ENCODE measurements at places on chromosomes 2 and 18.

- no peaks in the 10 kb centered on the region for H3K27me3 ChIP-seq
- H3K36me3 ChIP-seq: no peaks in the 10 kb centered on the region
Observed at GRCh38 chr2:226270285-226271058, 529.1 kb downstream of the IRS1 start.

DNA sequence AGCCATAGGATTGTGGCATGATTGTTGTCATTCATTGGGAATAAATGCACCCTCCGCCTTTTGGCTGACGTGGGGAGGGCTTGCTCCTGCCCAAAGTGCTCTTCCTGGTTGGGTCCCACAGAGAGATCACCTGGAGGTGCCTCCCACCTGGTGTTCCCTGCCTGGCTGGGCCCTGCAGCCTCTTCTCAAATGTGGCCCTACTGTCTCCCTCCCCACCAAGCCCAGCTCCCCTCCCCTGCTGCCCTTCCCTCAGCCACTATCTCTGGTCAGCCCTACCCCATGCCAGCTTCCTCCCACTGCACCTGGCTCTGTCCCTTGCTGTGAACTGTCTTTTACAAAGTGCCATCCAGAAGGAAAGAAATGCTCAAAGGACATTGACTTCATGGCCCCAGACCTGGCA, 173.4 kb downstream of the GLI2 start:
- DNase-seq: no peak
- no peaks in the 10 kb centered on the region for H3K36me3 ChIP-seq
- H3K27ac ChIP-seq: no peak overlapping the region
- H3K4me1 ChIP-seq: peaks cover 4% of the 10 kb centered on the region
- no peak overlapping the region for H3K4me3 ChIP-seq

DNA sequence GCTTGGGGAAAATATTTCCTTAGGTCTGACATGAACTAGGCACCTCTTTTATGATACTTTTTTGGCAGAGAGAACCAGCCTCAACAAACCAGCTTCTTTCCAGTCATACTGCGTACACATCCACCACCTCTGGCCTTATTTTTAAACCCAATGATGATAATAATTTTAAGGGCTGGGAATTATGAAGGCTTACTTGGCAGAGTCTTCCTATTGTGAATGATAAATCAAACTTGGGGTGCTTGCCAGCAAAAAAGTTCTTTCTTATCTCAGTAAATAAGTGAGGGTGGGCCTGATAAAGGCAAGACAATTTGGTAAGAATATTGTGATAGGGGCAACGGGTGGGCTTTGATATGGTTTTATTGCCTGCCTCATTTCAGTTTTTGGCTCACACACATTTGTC, 1230.2 kb upstream of the ZEB2 start:
- H3K27ac ChIP-seq: no peak overlapping the region
- no peaks in the 10 kb centered on the region for H3K27me3 ChIP-seq
- DNase-seq: no peak
- no peak overlapping the region for H3K4me3 ChIP-seq
- peaks cover 2% of the 10 kb centered on the region for H3K4me1 ChIP-seq

GRCh38 chr2:219430633-219431615, 3.7 kb upstream of the SPEG start:
- 0 out of 2 replicates have a peak, but pooled peaks cover 1% of the 10 kb centered on the region for H3K4me1 ChIP-seq
- H3K27ac ChIP-seq: no peak overlapping the region
- H3K4me3 ChIP-seq: no peak overlapping the region
- no peaks in the 10 kb centered on the region for H3K27me3 ChIP-seq
- no peak for DNase-seq

DNA sequence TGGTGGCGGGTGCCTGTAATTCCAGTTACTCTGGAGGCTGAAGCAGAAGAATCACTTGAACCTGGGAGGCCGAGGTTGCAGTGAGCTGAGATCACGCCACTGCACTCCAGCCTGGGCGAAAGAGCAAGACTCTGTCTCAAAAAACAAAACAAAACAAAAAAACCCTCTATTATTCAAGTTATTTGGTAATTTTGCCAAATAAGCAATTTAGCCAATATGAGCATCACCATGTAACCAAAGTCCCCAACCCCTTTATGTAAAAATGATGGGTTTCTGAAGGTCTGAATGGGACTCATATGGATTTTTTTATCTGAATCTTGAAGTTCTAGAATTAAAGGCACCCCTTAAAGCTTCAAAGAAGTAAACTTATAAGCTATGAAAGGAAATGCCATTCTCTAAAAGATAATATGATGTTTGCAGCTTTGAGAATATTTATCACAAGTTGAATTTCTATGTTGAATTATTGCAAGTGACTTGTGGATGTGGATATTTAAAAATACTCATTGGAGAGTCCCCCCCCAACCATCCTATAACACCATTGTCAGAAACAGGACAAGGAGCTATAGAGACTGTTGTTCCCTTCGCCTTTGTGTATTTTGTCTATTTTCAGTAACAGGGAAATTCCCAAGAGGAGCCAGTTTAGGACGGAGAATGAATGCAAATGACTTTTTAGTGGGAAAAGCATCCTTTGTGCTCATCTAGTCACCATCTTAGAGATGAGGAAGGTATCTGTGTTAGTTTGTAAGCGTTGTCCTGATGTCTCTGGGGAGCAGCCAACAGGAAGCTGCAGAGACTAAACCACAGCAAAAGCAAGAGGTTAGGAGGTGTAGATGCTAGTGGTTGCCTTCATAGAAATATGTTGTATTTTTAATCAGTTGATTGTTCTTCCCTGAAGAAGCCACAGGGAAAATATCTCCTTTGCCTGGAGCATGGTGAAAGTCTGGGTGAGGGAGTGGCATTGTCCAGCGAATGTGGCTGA, 68.3 kb downstream of the TET3 start:
- DNase-seq: no peak
- no peak overlapping the region for H3K27ac ChIP-seq
- no peaks in the 10 kb centered on the region for H3K4me1 ChIP-seq
- no peaks in the 10 kb centered on the region for H3K27me3 ChIP-seq

DNA sequence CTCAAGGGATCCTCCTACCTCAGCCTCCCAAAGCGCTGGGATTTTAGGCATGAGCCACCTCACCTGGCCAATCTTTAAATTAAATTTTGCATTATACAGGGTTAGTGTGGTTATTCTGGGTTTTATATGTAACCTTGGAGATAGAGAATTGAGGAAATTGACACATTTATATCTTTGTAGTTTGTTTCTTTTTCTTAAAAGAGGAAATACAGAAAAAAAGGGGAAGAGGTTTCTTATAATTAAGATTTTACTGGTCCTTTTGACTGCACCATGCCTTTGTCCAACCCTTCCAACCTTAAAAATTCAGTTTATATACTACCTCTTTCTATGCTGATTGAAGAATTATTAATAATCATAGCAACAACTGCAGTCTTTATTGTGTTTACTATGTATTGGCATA, 210.1 kb upstream of the STON1 start:
- H3K4me1 ChIP-seq: no peaks in the 10 kb centered on the region
- no peak overlapping the region for H3K4me3 ChIP-seq
- DNase-seq: no peak
- H3K36me3 ChIP-seq: no peaks in the 10 kb centered on the region

- H3K27ac ChIP-seq: no peak overlapping the region
- DNase-seq: no peak
- H3K4me1 ChIP-seq: no peaks in the 10 kb centered on the region
- H3K27me3 ChIP-seq: no peaks in the 10 kb centered on the region
Observed at GRCh38 chr2:233964581-233964980, 47.4 kb downstream of the TRPM8 start.

DNA sequence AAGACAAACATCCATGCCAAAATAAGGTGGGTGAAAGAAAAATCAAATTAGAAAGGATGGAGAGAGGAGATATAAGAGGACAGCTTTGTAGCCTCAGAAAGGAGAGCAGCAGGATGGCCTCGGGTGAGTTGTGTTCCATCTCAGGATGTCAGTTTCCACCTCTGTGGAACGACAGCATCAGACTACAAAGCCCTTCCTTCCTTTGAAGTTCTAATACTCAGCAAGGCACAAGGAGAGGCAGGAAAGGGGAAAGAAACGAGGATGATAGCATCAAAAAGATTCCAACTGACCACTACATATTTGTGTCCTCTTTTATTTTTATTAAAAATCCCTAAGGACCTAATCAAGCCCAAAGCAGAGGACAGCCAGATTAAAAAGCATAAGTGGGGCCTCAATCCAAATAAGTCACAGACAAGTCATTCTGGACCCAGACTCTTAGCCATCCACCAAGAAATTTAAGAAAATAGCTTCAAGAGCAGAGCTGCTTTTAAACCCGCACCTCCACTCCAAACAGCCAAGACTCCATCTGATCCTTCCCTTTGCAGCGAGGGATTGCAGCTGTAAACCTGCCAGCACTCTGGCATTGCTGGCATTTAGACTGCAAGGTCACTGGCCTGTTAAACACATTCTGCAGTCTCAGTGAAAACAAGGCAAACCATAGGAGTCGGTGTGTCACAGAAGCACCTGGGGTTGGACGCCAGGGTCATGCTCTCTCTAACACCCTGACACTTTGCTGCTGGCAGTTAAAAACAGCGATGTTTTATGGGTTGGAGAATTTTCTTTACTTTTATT, 314.5 kb upstream of the CHAC2 start:
- no peak for DNase-seq
- H3K27me3 ChIP-seq: no peaks in the 10 kb centered on the region
- no peak overlapping the region for H3K4me3 ChIP-seq
- H3K36me3 ChIP-seq: no peaks in the 10 kb centered on the region
- H3K27ac ChIP-seq: no peak overlapping the region

GRCh38 chr2:195898505-195899191, 170.0 kb downstream of the DNAH7 start:
- H3K4me1 ChIP-seq: no peaks in the 10 kb centered on the region
- no peak overlapping the region for H3K27ac ChIP-seq
- no peaks in the 10 kb centered on the region for H3K36me3 ChIP-seq
- H3K27me3 ChIP-seq: no peaks in the 10 kb centered on the region

DNA sequence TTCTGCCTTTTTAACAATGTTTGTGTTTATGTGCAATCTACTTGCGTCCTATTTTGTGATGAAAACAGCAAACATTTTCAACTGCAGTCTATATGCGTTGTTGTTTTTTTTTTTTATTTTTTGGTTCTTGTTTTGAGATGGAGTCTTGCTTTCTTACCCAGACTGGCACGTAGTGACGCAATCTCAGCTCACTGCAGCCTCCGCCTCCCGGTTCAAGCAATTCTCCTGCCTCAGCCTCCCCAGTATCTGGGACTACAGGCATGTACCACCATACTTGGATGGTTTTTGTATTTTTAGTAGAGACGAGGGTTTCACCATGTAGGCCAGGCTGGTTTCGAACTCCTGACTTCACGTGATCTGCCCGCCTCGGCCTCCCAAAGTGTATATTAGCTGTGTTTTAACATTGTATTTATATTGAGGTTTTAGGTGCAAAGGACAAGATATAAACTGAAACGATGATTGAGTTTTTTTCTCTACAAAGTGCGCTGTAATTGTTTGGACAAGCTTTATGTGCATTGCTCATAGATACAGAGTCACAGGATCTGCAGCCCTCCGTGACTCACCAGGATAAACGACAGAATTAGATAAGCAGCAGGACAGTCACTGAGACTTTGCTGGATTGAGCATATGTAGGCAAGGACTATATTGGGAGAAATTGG, 17.4 kb downstream of the CDH7 start:
- H3K36me3 ChIP-seq: no peaks in the 10 kb centered on the region
- H3K4me3 ChIP-seq: no peak overlapping the region
- no peak overlapping the region for H3K27ac ChIP-seq
- H3K27me3 ChIP-seq: no peaks in the 10 kb centered on the region
- no peaks in the 10 kb centered on the region for H3K4me1 ChIP-seq
- no peak for DNase-seq

DNA sequence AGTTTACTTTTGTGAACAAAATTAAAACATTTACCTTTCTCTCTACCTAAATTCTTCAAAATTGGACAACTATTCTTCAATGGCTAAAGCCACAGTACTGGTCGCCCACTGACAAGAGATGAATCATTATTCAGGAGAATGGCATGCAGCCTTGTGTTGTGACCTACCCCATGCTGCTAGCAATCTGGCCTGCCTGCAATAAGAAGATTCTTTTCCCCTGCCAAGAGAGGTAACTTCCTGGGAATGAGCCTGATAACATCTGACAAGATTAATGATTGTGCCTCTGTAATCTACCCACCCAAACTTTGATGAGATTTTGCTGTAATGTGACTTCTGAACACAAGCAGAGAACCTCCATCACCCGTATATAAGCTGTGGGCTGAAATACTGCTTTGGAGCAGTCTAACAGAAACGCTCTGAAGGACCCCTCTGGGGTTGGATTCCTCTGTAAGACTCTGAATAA, 47.0 kb upstream of the ST3GAL5 start:
- H3K36me3 ChIP-seq: no peaks in the 10 kb centered on the region
- no peak for DNase-seq
- H3K4me3 ChIP-seq: no peak overlapping the region

DNA sequence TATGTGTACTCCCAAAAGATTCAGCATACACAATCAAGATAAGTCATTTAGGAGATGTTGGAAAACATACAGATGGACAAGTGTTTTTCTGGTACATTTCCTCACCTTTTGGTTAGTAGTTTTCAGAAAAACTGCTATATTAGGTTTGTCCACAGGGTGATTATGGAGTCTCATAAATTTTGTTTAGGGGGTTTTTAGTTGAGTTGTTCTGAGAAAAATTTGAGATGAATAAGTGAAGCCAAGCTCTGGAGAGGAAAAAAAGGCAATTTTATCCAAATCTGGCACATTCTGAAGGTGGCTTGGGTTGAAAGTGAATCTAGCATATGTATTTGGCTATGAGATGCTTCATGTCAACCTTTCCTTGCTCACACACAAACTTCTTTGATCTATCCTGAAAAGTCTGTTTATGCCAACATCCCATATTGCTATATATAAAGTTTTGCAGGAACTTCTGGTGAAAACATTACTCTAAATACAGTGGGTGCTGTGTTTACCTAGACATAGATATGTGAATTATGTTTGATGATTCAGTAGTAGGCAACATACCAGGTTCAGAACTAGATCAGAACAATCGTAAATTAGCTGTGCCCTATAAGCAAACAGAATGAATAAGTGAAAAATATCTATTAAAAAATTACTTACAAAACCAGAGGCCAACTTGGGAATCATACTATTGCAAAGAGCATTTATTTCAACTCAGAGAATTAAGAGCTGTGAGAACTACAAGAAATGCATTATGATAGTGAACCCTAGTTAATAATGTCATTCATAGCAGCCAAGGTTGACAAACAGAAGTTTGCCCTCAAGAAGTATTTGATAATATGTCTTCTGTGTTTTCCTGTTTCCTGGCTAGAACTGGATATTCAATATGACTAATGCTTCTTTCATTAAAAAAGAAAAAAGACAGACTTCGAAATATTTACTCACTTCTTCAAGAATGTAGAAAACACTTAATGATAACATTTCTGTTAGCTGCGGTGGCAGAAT, 552.0 kb downstream of the IRS1 start:
- no peak overlapping the region for H3K27ac ChIP-seq
- no peak for DNase-seq
- H3K27me3 ChIP-seq: no peaks in the 10 kb centered on the region
- H3K4me1 ChIP-seq: no peaks in the 10 kb centered on the region

GRCh38 chr18:6810191-6810590, 80.7 kb downstream of the ARHGAP28 start:
- H3K27ac ChIP-seq: no peak overlapping the region
- no peaks in the 10 kb centered on the region for H3K4me1 ChIP-seq
- no peaks in the 10 kb centered on the region for H3K27me3 ChIP-seq
- DNase-seq: no peak

GRCh38 chr2:214379227-214379626, 31.6 kb upstream of the VWC2L start:
- H3K36me3 ChIP-seq: no peaks in the 10 kb centered on the region
- DNase-seq: no peak
- H3K4me1 ChIP-seq: no peaks in the 10 kb centered on the region
- H3K27ac ChIP-seq: no peak overlapping the region
- H3K4me3 ChIP-seq: no peak overlapping the region

- no peaks in the 10 kb centered on the region for H3K4me1 ChIP-seq
- DNase-seq: no peak
- H3K27me3 ChIP-seq: no peaks in the 10 kb centered on the region
- no peak overlapping the region for H3K27ac ChIP-seq
- no peaks in the 10 kb centered on the region for H3K36me3 ChIP-seq
Observed at GRCh38 chr2:177989029-177989885, 83.3 kb downstream of the PDE11A start.

Data from iPS DF 6.9 (cell line).